Memory B cell (primary cell): ENCODE measurements at places on chromosomes 12 and 14.

DNA sequence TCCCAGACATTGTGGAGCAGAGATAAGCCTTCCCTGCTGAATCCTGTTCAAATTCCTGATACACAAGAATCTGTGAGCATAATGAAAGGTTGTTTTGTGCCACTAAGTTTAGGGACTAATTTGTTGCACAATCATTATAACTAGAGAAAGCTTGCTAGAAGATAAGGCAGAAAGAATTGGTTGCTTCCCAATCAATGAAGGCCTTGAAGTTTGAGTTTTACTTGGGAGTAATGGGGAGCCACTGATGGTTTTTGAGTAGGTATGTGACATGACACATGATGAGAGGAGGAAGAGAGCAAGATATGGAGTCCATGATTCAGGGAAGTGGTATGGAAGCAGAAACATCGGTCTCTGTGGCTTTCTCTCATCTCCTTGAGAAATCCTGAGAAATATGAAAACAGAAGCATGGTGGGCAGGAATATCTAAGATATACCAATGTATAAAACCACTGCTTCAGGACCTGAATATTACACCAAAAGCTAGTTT is 13.3 kb upstream of the TCP11L2 start:
- peaks cover 41% of the 10 kb centered on the region for H3K4me1 ChIP-seq
- no peak for DNase-seq
- no peak overlapping the region for H3K4me3 ChIP-seq

GRCh38 chr12:94938583-94938982 is 64.9 kb downstream of the NDUFA12 start:
- no peaks in the 10 kb centered on the region for H3K27me3 ChIP-seq
- H3K4me1 ChIP-seq = peaks cover 6% of the 10 kb centered on the region
- H3K36me3 ChIP-seq = no peaks in the 10 kb centered on the region
- no peak overlapping the region for H3K4me3 ChIP-seq
- no peak for DNase-seq
- H3K27ac ChIP-seq = no peak overlapping the region

- H3K4me3 ChIP-seq = no peak overlapping the region
- H3K27me3 ChIP-seq = peaks cover 2% of the 10 kb centered on the region
- H3K4me1 ChIP-seq = peaks cover 42% of the 10 kb centered on the region
- DNase-seq = no peak
- H3K36me3 ChIP-seq = no peaks in the 10 kb centered on the region
Observed at GRCh38 chr12:9365296-9365695, 157.1 kb upstream of the PZP start.

DNA sequence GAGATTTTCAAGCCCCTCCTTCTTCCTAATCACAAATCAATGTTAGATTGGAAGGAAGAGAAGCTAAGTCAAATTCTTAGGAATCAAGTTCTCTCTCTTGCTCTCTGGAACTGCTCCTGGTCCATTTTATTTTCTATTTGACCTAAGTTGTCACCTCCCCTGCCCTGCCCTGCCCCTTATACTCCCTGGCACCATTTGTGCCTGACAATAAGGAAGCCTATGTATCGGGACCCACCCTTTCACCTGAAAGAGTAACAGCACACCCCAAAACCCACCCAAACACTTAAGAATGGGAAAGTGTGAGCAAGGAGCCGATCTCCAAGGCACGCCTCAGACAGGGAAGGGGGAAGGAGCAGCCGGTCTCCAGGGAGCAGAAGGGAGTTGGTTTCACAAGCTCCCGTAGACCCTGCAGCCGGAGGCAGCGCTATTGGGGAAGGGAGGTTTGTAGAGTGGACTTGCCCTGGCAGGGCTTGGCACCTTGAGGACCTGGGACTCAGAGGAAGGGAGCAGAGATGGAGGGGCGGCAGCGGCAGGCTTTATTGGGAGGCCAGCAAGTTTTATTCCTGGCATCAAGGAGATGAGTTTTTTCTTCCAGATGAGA is 1.6 kb downstream of the LRRC74A start:
- H3K4me1 ChIP-seq = no peaks in the 10 kb centered on the region
- DNase-seq = no peak
- no peak overlapping the region for H3K4me3 ChIP-seq
- H3K27me3 ChIP-seq = peaks cover 7% of the 10 kb centered on the region
- no peaks in the 10 kb centered on the region for H3K36me3 ChIP-seq
- no peak overlapping the region for H3K27ac ChIP-seq

GRCh38 chr12:63124778-63125177 is 26.2 kb downstream of the AVPR1A start:
- DNase-seq = no peak
- no peaks in the 10 kb centered on the region for H3K4me1 ChIP-seq
- H3K36me3 ChIP-seq = no peaks in the 10 kb centered on the region

GRCh38 chr14:23137813-23138535 is 18.9 kb upstream of the CEBPE start:
- no peak for DNase-seq
- H3K36me3 ChIP-seq = no peaks in the 10 kb centered on the region
- H3K4me1 ChIP-seq = no peaks in the 10 kb centered on the region
- H3K27me3 ChIP-seq = no peaks in the 10 kb centered on the region

DNA sequence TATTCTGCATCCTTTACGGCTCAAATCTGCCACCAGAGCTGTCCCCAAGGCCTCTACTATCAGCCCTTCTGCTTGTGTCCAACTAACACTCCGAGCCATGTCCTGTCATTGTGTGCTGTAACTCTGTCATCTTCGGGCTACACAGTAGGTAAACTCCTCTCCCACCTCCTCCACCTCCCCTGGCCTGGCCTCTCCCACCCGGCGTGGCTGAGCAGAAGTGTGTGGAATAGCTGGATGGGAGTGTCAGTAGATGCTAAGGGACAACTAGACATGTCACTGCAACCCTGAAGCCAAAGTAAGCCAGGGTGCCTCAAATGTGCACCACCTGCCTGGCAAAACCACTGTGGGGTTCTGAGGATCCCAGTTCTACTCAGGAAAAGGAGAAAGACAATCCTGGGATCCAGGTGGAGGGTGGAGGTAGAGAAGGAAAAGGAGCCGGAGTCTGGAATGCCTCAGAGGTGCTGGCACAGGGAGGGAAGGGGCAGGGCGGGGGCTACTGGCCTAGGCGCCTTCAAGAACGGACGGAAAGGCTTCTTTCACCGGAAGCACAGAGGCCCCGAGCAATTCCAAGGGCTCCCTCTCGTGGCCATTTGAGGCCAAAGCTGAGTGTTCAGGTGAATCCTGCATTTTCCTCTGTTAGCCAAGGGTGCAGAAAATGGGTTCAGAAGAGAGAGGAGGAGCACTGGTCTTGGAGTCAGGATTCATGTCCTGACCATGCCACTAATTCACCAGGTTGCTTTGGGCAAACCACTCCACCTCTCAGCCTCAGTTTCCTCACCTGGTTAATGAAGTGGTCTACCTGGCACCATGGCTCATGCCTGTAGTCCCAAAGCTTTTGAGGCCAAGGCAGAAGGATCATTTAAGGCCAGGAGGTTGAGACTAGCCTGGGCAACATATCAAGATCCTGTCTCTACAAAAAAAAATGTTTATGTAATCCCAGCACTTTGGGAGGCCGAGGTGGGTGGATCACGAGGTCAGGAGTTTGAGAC is 20.5 kb upstream of the FAM181A start:
- peaks cover 21% of the 10 kb centered on the region for H3K27me3 ChIP-seq
- no peak for DNase-seq
- H3K27ac ChIP-seq = no peak overlapping the region
- H3K4me3 ChIP-seq = no peak overlapping the region
- H3K36me3 ChIP-seq = peaks cover 1% of the 10 kb centered on the region

DNA sequence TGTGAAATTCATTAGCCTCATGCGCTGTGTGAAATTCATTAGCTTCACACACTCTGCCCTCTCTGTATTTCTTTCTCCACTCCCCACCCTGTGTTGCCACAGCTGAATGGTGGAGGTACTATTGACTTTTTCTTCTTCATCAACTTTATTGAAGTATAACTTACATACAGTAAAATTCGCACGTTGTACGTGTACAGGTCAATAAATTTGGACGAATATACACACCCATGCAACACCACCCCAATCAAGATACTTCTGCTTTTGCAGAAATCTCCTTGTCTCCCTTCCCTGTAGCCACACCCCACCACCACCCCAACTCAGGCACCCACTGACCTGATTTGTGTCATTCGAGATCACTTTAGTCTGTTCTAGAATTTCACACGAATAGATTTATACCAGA is 51.8 kb downstream of the FBXL14 start:
- DNase-seq = no peak
- H3K4me1 ChIP-seq = no peaks in the 10 kb centered on the region
- peaks cover 7% of the 10 kb centered on the region for H3K27me3 ChIP-seq
- H3K36me3 ChIP-seq = no peaks in the 10 kb centered on the region

GRCh38 chr12:18320036-18320617 is 58.8 kb downstream of the PIK3C2G start:
- H3K4me3 ChIP-seq = no peak overlapping the region
- no peak overlapping the region for H3K27ac ChIP-seq
- H3K4me1 ChIP-seq = no peaks in the 10 kb centered on the region
- no peaks in the 10 kb centered on the region for H3K27me3 ChIP-seq
- no peaks in the 10 kb centered on the region for H3K36me3 ChIP-seq
- no peak for DNase-seq

DNA sequence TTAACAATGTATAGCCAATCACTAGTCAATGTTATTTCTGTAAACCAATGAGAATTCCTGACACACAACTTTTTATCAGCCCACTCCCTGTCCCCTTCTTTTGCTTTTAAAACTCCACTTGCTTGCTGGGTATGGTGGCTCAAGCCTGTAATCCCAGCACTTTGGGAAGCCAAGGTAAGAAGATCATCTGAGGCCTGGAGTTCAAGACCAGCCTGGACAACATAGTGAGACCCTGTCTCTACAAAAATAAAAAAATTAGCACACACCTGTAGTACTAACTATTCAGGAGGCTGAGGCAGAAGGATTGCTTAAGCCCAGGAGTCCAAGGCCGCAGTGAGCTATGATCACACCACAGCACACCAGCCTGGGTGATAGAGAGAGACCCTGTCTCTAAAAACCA is 87.8 kb downstream of the PAPLN start:
- H3K27ac ChIP-seq = no peak overlapping the region
- H3K4me1 ChIP-seq = peaks cover 12% of the 10 kb centered on the region
- H3K4me3 ChIP-seq = no peak overlapping the region
- no peak for DNase-seq
- peaks cover 8% of the 10 kb centered on the region for H3K36me3 ChIP-seq

DNA sequence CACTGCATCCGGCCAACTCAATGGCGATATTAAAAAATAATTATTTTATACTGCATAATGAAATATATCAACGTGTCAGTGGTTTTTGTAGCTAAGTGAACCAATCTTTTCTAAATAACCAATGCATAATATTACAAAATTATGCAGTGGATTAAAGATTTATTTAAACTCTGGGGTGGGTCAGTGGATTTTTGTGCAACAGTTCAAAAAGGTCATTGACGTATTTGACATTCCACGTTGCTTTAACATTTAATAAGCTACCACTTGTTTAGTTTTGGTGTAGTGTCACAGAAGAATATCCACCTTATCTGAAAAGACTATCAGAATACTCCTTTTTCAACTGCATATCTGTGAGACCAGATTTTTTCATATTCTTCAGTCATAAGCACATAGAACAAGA is 2.6 kb downstream of the ZC3H14 start:
- peaks cover 7% of the 10 kb centered on the region for H3K27me3 ChIP-seq
- H3K27ac ChIP-seq = no peak overlapping the region
- DNase-seq = no peak
- no peak overlapping the region for H3K4me3 ChIP-seq
- H3K36me3 ChIP-seq = peaks cover 17% of the 10 kb centered on the region

DNA sequence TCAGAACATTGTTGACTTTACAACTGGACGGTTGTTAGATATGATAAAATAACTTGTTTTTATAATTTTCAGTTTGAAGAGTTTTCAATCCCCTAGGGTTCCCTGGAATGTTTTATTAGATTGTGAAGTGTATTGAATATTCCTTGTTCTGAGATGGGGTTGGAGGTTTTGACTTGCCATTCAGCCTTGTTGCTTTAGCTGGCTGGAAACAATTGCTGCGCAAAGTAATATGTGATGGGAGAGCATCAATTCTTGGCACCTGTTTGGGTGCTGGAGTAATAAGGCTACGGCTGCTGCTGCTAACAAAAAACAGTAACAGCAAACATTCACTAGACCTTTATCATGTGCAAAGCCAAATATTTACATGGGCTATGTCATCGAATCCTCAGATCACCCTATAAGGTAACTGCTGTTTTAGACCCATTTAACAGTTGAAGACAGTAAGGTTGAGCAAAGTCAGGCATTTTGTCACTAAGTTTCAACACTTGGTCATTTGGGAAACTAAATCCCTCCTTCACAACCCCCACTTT is 241.0 kb upstream of the TBX3 start:
- no peaks in the 10 kb centered on the region for H3K27me3 ChIP-seq
- no peaks in the 10 kb centered on the region for H3K4me1 ChIP-seq
- DNase-seq = no peak
- H3K36me3 ChIP-seq = no peaks in the 10 kb centered on the region

DNA sequence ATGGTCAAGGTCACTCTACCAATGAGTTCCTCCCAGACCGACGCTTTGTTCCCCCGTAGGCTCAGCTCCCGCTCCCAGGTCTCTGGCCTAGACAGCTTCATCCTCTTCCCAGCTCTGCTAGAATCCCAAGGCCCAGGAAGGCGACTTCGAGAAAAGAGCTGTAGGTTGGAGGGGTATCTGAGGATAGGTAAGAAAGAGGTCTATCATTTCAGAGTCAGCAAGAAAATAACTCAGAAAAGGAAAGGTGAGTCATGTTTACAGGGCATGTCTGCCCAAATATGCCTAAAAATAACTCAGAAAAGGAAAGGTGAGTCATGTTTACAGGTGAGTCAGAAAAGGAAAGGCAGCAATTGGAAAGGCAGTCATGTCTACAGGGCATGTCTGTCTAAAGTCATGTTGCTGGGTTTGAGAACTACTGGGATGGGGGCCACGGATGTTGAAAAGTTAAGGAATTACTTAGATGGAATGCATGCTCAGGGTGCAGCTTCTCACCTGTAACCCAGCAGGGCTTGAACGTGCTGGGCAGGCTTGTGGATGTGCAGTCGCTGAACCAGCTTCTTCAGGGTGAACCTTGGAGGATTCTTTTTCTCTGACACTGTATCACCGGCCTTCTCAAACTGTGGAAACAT is 12.2 kb downstream of the TEP1 start:
- peaks cover 45% of the 10 kb centered on the region for H3K36me3 ChIP-seq
- H3K4me3 ChIP-seq = no peak overlapping the region
- no peaks in the 10 kb centered on the region for H3K27me3 ChIP-seq
- H3K27ac ChIP-seq = peak overlapping the region; percentile 42
- no peak for DNase-seq
- H3K4me1 ChIP-seq = peaks cover 15% of the 10 kb centered on the region

DNA sequence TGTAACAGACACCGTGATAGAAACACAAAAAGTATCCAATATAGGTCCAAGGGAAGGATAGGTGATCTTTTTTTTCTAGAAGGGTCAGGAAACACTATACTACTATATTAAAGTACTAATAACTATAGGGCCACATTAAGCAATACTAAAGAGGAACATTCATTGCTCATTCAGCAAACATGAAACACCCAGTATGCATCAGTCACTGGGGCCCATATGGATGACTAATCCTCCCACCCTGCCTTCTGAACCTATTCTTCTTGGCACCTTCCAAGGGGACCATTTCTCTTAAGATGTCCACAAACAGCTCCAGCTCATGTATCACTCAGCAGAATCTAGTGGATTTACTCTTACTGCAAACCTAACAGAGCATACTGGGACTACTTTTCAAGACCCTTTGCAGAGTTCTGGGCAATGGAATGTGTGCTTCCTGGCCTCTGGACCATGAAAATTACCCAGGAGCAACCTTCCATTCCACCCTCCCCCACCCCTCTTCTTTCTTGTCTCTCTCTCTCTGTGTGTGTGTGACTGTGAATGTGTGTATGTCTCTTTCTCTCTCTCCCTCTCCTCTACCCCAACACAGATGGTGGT is 187.9 kb downstream of the EPS8 start:
- H3K27ac ChIP-seq = no peak overlapping the region
- no peak for DNase-seq
- H3K4me1 ChIP-seq = peaks cover 2% of the 10 kb centered on the region
- H3K4me3 ChIP-seq = no peak overlapping the region
